Osteoblast (primary cell): ENCODE measurements at places on chromosomes 1 and 21. TPM values are rescaled to one million over a fixed set of nuclear protein-coding genes. Genes with fewer than 3 reads are reported as not detected.
A peak's percentile ranks its signal among the peaks of the same experiment; 100 is the strongest.

GRCh38 chr1:206961668-206962067, 8.6 kb downstream of the FCAMR start:
- no peak for DNase-seq

GRCh38 chr1:62727656-62728407, 39.6 kb upstream of the DOCK7 start:
- peak; percentile 19 for DNase-seq

DNA sequence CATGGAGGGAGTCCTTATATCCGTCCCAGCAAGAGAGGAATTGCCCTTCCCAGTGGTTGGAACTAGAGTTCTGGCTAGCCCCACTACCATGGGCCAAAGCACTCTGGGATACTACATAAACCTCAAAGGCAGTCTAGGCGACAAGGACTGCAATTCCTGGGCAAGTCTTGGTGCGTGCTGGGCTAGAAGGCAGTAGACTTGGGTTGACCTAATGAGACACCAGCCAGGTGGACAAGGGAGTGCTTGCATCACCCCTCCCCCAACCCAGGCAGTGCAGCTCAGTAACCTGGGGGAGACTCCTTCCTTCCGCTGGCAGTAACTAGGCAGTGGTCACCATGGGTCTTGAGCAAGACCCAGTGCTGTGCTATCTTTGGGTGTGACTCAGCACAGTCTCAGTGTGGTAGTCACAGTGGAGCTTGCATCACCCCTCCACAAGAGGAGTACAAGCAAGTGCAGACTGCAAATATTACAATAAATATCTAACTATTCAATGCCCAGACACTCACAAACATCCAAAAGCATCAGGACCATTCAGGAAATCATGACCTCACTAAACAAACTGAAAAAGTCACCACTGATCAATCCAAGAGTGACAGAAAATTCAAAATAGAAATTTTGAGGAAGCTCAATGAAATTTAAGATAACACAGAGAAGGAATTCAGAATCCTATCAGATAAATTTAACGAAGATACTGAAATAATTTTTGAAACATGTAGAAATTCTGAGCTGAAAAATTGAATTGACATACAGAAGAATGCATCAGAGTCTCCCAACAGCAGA, 84.7 kb upstream of the LYPLAL1 start:
- DNase-seq: peak; percentile 21

- no peak for DNase-seq
These were observed 10.3 kb downstream of the CLIC6 start for GRCh38 chr21:34679051-34679450.

GRCh38 chr1:179757933-179758332, 14.8 kb downstream of the FAM163A start:
- DNase-seq: no peak

DNA sequence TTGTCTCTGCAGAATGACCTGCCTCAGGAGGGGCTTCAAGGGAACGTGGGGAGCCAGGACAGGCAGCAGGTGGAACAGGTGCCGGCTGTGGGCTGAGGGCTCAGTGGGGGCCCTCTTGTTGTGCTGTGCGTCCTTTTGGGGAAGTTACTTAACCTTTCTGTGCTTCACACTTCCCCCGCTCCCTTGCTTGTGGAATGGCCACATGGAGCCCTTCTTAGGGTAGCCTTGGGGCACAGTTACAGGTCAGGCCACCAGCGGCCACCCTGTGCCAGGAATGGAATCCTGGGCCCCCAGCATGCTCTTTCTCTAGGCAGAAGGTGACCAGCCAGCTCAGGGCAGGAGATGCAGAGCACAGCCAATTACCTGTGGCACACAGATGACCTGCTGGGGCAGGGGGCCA, 2.6 kb downstream of the IKBKE start:
- DNase-seq: no peak

DNA sequence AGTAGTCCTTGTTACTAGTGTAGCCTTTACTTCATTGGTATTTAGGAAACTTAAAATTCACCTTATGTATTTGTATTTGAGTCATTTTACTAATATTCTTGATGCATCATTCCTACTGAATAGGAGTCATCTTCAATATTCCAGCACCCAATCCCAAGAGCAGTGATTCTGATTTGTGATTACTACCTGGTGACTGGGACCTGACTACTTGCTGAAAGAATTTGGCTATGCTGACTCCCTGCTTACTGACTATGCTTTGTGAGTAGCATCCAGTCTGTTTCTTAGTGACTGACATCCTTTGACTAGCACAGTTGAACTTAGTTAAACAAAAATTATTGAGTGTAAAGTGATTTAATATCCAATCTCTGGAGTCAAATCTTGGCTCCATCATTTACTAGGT, 129.9 kb upstream of the NEGR1 start:
- DNase-seq: no peak

GRCh38 chr1:56754708-56755479, 64.3 kb downstream of the FYB2 start:
- DNase-seq: no peak

- no peak for DNase-seq
These were observed 97.1 kb downstream of the ARHGEF10L start for GRCh38 chr1:17636612-17637011.

GRCh38 chr1:167388976-167389375, 129.4 kb downstream of the CD247 start:
- DNase-seq: no peak

DNA sequence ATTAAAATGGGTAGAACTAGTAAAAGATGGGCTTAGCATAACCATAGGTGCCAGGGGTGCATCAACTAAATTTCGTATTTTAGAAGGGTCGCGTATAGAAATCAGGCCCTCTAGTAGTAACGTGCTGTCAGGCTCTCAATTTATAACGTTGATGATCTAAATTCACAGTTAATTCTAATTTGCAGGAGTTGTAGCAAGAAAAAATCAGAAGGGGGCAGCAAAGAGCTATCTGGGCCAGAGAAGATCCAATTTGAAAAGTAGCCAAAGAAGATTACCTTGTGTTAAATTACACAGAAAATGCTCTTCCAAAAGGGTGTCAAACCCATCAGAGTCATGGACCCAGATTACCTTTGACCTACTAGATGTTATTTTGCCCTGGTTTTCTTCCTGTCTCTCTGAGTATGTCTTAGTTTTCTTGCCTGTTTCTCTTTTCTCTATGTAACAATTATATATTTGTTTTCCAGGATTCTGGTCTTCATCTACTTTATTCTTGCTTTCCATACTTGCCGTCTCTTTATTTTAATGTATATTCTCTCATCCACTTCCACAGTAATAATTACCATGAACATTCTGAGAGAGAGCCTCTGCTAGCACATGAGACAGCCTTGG, 1030.9 kb downstream of the AMY1C start:
- DNase-seq: no peak

DNA sequence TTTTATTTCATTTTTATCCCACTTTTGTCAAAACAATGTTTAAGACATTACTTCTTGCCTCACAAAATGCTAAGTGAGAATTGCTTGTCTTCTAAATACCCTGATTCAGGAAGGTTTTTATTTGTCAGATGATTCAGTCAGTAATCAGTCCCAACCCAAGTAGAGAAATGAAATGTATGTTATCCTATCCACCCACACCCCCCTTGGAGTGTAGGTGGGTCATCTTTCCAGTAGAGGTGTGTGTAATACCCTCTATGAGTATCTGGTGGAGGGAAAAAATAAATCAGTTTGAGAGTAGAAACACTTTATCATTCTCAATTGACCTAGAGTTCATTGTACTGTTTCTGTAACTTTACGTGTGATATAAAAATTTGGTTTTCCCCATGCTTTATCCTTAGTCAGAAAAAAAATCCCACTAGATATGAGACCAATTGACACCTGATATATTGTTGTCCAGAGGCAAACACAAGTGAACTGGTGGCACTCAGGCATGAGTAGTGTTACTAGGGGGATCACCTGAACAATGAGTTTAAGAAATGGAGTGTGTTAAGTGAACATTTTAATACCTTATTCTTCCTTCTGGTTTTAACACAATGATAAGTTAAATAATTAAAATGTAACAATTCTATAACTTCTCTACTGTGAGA, 153.8 kb upstream of the C1orf105 start:
- DNase-seq: no peak

- no peak for DNase-seq
These were observed 67.0 kb downstream of the TGFB2 start for GRCh38 chr1:218412171-218412570.

DNA sequence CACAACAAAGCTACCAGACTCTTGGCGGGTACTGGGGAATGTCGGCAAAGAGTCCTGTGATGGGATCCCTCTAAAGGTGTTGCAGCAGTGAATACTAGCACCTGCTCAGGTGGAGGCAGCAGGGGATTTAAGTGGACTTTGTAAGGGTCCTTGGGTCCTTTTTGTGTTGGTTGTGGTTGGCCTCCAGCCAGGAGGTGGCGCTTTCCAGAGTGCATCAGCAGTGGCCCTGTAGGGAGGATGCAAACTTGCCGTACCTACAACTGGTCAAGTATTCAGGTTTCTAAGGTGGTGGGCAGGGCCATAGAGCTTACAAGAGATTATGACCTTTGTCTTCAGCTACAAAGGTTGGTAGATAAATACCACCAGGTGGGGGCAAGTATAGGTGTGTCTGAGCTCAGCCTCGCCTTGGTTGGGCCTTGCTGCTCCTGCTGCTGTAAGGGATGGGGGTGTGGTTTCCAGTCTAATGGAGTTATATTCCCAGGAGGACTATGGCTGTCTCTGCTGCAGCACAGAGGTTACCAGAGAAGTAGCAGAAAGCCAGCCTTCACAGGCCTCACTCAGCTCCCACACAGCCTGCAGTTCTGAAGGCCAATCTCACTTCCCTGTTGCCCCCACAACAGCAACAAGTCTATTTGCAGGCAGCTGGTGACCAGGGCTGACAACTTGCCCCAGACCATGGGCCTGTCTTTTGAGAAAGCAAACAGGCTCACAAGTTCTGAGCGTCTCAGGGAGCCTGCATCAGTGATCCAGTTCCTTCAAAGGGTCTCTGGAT, 7.3 kb downstream of the OR2M5 start:
- DNase-seq: no peak

GRCh38 chr1:5881526-5882222, 110.6 kb downstream of the NPHP4 start:
- peak; percentile 48 for DNase-seq

- no peak for DNase-seq
These were observed 14.0 kb downstream of the SESN2 start for GRCh38 chr1:28273216-28273860.

DNA sequence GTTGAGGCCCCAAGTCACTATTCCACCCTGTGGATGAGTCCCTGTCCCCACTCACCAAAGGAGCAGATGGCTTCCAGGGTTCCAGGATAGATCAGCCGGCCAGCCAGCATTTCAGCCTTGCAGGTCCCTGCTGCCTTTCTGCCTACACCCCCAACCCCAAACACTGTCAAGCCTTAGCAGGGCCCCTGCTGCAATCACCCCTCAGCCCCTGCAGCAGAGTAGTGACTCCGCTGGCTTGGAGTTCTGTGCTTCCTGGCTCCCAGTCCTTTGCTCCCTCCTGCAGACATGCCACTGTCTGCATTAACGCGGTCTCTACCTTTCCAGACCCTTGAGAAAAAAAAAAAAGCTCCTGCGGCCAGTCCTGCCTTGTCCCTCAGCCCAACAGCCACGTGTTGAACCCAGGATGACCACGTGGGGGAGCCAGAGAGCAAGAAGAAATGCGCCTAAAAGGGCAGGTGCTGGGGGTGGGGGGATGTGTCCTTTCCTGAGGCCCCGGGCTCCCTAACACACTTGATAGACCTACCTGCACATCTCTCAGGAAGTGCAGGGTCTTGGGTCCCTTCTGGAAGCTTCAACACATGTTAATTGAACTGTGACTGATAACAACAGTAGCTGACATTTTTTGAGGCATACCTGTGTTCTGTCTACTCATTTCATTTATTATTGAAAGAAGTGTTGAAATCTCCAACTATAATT, 37.4 kb downstream of the RASSF5 start:
- DNase-seq: peak; percentile 87

DNA sequence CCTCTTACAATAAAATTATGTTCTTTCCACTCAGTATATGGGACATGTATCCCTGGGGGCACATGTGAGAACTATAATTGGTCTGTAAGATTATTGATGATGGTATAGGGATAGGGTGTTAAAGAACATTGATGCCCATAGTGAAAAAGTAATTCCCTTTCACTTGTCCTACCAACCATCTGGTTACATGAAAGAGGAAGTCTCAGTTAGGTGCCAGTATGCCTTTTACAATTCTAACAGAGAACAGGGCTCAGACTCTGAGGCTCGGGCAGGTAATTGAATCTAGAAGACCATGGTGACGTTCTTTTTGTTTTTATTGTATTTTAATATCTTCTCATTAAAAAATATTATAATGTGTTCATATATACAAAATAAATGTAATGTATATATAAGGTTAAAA, 113.6 kb downstream of the FGGY start:
- DNase-seq: peak; percentile 48

GRCh38 chr1:234256359-234256758, 116.9 kb upstream of the COA6 start:
- DNase-seq: no peak

DNA sequence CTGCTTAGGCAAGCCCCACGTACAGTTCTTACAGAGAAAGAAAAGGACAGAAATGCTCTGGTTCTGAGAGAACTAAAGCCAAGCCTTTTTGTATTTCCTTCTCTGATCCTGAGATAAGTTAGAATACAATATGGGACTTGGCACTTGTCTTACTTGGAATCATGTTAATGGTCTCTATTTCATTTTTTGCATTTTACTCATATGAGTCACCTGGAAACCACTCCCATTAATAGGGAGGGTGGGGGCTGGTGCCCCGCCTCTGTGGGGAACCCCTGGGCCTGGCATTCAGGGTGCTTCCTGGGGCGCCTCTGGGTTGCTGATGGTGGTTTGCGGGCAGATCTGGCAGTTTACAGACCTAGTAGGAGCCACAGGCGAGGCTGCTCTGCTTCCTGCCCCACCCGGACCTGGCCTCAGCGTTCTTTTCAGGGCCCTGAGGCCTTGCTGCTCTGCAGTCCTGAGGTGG, 26.7 kb downstream of the TSPAN2 start:
- DNase-seq: no peak

DNA sequence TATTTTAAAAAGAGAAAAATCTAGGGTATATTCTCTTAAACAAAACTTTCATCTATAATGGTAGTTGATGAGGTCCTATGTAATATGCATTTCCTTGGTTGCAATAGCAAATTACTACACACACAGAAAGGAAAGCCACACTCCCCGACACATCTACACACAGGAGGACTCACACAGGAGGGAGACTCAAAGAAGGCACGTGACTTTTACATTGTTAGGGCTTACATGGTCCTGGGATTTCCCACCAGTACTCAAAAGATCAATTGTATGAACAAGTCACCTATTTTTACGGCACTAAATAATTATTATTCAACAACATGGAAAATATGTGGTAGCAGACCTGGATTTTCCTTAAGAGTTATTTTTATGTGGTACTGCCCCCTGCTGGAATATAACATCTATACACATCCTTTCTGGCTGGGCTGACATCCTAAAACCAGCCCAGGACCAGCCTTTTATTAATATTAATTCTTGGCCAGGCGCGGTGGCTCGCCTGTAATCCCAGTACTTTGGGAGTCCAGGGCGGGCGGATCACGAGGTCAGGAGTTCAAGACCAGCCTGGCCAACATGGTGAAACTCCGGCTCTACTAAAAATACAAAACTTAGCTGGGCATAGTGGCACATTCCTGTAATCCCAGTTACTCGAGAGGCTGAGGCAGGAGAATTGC, 33.9 kb upstream of the LGALS8 start:
- DNase-seq: peak; percentile 86

EFHD2 gene
- 35.8 and 36.8 TPM in 2 replicates for total RNA-seq

SLC16A4 gene
- 76.0 and 90.2 TPM in 2 replicates for total RNA-seq

CFHR4 gene
- total RNA-seq: not detected in 2 replicates

FASLG gene
- not detected in 2 replicates for total RNA-seq

IL10 gene
- total RNA-seq: not detected in 2 replicates

SPATA46 gene
- total RNA-seq: not detected in 2 replicates

KAZN gene
- total RNA-seq: 9.0 and 10.3 TPM in 2 replicates

EPHA2 gene
- total RNA-seq: 13.3 and 21.0 TPM in 2 replicates

GORAB gene
- 16.3 and 16.5 TPM in 2 replicates for total RNA-seq

SCCPDH gene
- total RNA-seq: 49.9 and 56.3 TPM in 2 replicates

ANXA9 gene
- under 0.01 TPM in 2 replicates for total RNA-seq

BTBD8 gene
- 5.8 and 8.3 TPM in 2 replicates for total RNA-seq

CDC14A gene
- 6.5 and 6.9 TPM in 2 replicates for total RNA-seq
